ENCODE measurements at places on chromosomes 3 and 15. TPM values are rescaled to one million over a fixed set of nuclear protein-coding genes. Genes with fewer than 3 reads are reported as not detected.

The LTF gene
- total RNA-seq = not detected

DNA sequence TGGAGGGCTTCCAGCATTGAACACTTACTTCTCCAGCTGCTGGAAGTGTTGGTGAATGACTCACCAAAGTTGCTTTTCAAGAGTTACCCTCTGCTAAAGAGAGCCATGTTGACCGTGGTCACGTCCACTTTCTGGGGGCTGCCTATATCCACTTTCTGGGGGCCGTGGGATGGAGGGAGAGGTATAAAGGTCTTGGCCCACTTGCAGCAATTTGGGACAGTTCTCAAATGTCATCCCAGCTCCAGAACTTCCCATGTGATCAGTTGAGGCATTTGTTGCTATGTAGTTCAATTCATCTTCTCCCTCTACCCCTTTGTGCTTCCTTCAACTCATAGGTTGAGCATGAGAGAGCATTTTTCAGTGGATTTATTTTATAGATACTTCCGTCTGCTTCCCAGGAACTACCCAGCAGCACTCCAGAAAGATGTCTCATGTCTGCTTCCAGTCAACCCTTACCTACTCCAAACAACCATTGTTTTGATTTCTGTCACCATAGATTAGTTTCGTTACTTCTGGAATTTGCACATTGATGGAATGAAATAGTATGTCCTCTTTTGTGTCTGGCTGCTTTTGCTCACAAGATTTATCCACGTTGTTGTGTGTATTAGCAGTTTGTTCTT is 130.6 kb downstream of the TCF12 start:
- peaks cover 15% of the 10 kb centered on the region for H3K4me1 ChIP-seq
- no peak overlapping the region for H3K27ac ChIP-seq
- H3K4me3 ChIP-seq = no peak overlapping the region
- H3K27me3 ChIP-seq = no peaks in the 10 kb centered on the region

DNA sequence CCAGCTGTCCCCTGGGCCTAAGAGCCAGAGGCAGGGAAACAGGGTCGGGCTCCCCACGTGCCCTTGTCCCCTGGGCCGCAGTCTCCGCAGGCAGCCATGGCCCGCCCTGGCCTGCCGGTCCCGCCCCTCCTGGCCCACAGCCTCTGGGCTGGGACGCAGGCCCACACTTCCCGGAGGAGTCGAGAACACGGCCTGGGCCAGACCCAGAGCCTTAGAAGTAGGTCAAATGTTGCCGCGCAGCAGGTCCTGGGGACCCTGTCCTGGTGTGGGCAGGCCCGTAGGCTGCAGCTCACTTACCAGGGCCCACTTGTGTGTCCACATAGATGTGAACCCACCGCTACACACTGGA is 4.3 kb upstream of the MYL3 start:
- H3K36me3 ChIP-seq = no peaks in the 10 kb centered on the region
- no peak overlapping the region for H3K4me3 ChIP-seq
- no peaks in the 10 kb centered on the region for H3K4me1 ChIP-seq
- no peak for DNase-seq

The NEO1 gene
- total RNA-seq = 3.4 TPM

DNA sequence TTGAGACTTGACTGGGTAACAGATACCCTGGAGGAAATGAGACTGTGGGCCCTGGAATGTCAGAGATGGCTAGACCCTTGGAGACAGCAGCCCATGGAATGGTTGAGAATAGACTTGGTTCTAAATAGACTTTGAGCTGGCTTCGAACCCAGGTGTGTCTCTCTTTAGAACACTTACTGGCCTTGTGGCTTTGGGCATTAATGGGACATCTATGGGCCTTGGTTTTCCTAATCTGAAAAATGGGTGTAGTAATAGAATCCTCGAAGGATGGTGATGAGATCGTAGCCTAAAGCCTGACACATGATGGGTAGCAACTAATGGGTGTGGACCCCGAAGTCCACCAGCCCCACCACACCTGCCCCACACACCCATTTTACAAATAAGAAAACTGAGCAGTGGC is 119.2 kb downstream of the TMEM266 start:
- H3K4me3 ChIP-seq = no peak overlapping the region
- peaks cover 1% of the 10 kb centered on the region for H3K36me3 ChIP-seq
- no peak for DNase-seq
- no peak overlapping the region for H3K27ac ChIP-seq
- H3K27me3 ChIP-seq = peaks cover 67% of the 10 kb centered on the region

GRCh38 chr3:63051920-63052319 is 176.7 kb upstream of the CADPS start:
- H3K36me3 ChIP-seq = no peaks in the 10 kb centered on the region
- H3K27ac ChIP-seq = no peak overlapping the region
- H3K27me3 ChIP-seq = no peaks in the 10 kb centered on the region

The PPIP5K1 gene
- 33.5 TPM for total RNA-seq

- H3K36me3 ChIP-seq = peaks cover 2% of the 10 kb centered on the region
- H3K4me1 ChIP-seq = no peaks in the 10 kb centered on the region
- no peak for DNase-seq
- no peak overlapping the region for H3K27ac ChIP-seq
These were observed 28.1 kb downstream of the NKIRAS1 start for GRCh38 chr3:23888617-23889228.

GRCh38 chr15:41020311-41020710 is 67.0 kb downstream of the CHAC1 start:
- H3K27me3 ChIP-seq = no peaks in the 10 kb centered on the region
- H3K27ac ChIP-seq = no peak overlapping the region
- H3K4me1 ChIP-seq = peaks cover 9% of the 10 kb centered on the region
- H3K4me3 ChIP-seq = no peak overlapping the region
- peaks cover 11% of the 10 kb centered on the region for H3K36me3 ChIP-seq

DNA sequence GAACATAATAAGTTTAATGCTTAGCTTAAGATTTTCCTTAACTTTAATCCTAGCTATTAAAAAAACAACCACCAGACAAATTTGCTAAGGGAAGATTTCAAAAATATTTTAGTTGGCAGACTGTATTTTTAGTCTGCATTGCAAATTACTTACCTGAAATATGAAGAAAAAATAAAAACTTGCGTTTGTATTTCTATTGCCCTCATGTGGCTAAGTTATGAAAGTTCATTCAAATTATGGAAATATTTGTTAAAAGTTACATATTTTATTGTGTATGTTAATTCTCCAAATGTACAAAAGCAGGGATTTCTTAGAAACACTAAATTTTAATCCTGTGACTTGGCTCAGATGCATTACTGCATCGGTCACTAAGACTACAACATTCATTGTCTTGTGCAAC is 15.0 kb downstream of the GTF2A2 start:
- no peak for DNase-seq
- H3K4me3 ChIP-seq = no peak overlapping the region
- H3K4me1 ChIP-seq = peaks cover 2% of the 10 kb centered on the region
- no peaks in the 10 kb centered on the region for H3K27me3 ChIP-seq

Measured in activated CD8-positive, alpha-beta memory T cell treated with anti-CD3 and anti-CD28 coated beads, Interleukin-2, amount 10 ng/mL, durations not matched to agents 7 days and 5 days (primary cell).